AG04449 (cell line): ENCODE measurements at places on chromosomes 2 and 18.

- no peak for DNase-seq
These were observed 229.1 kb downstream of the MYCN start for GRCh38 chr2:16169381-16169960.

GRCh38 chr2:17793296-17793695, 23.0 kb upstream of the MSGN1 start:
- DNase-seq = no peak

DNA sequence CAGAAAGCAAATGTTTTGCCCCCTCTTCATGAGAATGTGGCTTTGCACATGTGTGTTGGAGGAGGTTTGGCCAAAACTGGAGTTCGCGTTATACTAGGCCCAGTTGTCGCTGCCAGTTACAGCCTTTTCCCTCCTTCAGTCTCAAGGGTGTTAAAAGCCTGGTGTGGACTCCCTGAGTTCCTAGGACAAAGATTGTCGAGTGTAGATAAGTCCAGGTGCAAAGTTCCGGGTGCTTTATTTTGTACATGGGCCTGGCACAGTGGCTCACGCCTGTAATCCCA, 542 bp upstream of the RNF103 start:
- DNase-seq = no peak

- peak; percentile 93 for DNase-seq
These were observed 12.2 kb downstream of the FHOD3 start for GRCh38 chr18:36309436-36310391.

DNA sequence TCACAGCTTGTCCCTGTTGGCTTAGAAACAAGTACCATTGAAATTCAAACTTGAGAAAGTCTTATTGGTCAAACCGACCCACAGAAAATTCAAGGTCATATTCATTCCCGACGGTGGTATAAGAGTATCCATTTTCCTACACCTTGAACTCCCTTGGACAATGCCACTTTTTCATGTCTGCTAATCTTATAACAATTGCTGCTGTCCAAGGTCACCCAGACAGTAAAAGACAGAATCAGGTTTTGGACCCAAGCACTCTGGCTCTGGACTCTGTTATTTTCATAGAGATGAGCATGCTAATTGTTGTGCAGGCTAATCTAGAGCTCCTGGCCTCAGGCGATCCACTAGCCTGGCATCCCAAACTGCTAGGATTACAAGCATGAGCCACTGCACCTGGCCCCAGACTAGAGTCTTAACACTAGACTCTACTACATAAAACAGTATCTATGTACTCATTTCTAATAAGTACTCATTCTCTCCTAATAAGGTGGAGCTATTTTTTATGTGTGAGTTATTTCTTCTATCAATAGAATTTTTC, 57.8 kb downstream of the C2orf76 start:
- no peak for DNase-seq

DNA sequence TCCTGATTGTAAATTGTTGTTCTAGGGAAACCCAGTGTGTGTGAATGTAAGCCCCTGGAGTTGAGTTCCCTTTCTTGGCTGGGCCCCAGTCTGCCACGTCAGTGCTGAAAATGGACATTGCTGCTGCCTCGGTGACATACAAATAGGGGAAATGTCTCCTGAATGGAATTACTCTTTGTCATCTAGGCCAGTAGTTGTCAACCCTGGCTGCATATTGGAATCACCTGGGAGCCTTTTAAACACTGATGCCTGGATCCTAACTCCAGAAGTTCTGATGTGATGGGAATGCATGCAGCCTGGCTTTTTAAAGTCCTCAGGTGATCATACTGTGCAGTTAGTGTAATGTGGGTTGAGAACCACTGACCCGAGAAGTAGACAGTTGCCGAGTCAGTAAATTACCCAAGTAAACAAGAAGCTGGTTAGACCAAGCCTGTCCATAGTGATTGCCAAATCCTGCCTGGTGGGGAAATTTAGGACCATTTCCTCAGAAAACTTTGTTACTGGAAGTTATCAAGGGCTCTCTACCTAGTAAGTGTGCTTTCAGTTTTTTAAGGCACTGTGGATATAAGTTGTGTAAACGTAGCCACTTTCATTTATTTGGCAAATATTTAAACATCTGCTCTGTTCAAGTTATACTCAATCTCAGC, 27.6 kb upstream of the IL1R1 start:
- no peak for DNase-seq

DNA sequence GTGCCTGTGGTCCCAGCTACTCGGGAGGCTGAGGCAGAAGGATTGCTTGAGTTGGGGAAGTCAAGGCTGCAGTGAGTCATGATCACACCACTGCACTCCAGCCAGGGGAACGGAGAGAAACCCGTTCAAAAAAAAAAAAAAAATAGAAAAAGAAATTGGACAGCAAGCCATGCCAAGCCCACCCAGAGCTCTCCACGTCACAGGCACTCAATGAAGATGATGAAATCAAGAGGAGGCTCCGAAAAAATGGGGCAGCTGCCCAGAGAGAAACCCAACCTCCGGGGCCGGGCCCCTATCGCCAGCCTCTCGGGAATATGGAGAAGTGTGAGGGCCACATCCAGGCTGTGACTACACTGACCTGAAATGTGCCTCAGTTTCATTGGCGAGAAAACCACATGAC, 40.0 kb downstream of the BIN1 start:
- DNase-seq = no peak

DNA sequence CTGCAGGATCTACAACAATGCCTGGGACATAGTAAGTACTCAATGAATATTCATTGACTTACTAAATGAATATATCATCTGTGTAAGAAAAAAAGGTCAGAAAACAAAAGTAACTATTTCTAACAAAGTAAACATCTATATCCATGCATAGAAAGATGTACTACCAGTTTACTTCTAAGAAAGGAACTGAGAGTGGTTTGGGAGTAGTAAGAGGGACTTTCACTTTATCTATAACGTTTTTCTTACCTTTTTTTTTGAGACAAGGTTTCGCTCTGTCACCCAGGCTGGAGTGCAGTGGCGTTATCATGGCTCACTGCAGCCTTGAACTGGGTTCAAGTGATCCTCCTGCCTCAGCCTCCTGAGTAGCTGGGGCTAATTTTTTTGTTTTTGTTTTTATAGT, 25.7 kb downstream of the DHX57 start:
- no peak for DNase-seq

- no peak for DNase-seq
These were observed 42.1 kb upstream of the ITSN2 start for GRCh38 chr2:24402242-24403097.

DNA sequence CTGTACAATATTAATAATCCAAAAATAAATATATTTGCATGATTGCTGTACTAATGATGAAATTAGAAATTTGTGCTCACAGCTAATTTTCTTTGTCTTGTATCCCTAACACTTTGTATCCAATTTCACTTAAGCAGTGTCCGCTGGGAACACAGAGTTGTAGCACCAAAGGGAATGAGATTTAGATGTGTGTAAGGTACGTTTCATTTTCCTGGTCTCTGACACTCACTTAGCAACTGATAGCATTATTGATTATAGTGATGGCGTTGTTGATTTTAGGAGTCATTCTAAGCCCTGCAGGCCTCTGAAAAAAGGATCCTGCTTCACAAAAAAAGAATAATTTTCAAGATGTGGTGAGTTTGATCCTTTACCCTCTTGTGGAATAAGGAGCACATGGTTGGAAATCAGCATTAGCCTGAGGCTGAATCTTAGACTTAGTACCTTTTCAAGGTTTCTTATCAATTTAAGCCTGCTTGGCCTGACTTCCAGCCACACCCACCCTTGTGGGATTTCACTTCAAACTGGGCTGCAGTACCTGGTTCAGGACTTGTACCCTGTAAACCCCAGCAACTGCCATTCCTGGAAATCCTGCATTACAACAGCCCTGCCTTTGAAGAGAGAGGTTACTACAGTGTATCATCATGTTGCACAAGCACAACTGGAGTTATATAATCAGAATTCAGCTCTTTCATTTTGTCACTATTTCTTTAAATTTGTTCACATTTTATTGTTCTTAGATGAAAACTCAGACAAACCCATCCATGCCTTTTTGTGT, 116.2 kb downstream of the RND3 start:
- no peak for DNase-seq

- DNase-seq = no peak
These were observed 477.2 kb downstream of the TRIB2 start for GRCh38 chr2:13193900-13194299.

GRCh38 chr2:64348386-64349130, 105.4 kb upstream of the LGALSL start:
- no peak for DNase-seq

DNA sequence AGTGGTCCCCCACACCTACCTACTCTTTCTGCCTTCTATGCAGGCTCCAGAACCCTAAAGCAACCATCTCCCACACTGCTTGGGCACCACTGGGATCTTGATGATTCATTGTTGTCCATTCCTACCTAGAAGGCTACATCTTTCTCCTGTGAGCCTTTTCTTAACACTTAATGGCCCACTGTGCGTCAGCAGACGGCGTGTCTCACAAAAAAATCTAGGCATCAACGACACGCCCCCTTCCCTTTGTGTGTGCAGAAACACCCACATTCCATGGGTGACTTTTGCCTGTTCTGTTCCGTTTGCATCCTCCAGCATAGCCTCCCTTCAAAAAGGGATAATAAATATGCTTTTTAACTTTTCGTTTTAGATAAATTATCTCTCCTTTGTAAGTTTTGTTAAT, 99.7 kb upstream of the CYRIA start:
- DNase-seq = no peak

GRCh38 chr2:207763303-207763917, 6.3 kb downstream of the FZD5 start:
- DNase-seq = no peak

- DNase-seq = no peak
These were observed 143.0 kb downstream of the RAD51AP2 start for GRCh38 chr2:17375262-17375661.

DNA sequence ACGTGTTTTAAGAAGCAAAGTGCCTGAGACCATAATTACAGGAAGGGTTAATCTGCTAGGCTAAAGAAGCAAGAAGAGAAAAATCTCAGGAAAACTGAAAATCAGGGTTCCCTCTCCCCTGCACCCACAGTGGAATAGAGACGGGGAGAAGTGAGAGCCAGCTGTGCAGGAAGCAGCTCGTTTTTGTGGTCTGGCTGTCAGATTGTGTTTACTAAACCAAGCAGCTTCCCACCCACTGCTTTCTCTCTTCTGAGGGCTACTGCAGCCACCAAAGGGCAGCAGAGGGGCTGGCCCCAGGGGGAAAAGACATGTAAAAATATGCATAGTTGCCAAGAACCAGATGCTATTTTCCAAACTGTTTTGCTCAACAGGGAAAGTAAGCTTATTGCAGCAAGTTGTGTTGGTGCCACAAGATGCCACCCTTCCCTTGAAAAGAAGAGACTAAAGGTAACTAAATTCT, 72.6 kb upstream of the THUMPD2 start:
- peak; percentile 21 for DNase-seq

DNA sequence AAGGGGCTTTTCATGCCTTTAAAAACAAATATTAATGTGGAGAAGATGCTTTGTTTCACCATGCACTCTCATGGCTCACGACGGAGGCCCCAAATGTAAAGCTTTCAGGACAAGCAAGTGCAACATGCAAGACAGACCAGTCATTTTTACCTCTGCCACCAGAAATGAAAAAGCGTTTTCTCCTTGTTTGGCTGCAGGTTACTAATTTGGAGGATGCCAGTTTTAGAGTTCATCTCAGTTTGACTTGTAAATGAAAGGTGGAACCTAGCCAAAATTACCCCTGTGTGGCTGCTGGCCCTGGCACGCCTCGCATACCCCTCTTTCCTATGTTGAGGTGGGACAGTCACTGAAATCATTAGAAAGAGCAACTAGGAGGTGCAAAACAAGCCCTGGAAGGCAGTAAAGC, 138.6 kb downstream of the BCL2 start:
- DNase-seq = no peak

DNA sequence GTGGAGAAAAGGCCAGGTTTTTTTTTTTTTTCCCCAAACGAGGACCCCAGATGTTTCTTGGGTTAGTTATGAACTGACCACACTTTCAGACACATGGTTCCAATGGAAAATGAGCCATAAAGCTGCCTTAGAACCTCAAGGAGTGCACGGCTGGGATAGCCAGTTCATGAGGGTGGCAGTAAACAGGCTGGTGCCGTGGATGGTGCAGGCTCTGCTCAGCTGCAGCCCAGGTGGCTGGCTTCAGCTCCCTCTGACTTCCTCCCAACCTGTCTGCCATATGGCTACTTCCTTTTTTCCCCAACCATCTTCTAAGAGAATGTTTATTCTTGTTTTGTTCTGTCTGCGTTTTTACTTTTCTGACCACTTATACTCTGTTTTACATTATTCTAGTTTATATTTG, 109.8 kb upstream of the LMAN1 start:
- no peak for DNase-seq

- no peak for DNase-seq
These were observed 1.2 kb downstream of the SAP130 start for GRCh38 chr2:128026448-128027277.

GRCh38 chr2:151261977-151262291, 271 bp upstream of the RBM43 start:
- no peak for DNase-seq

- no peak for DNase-seq
These were observed 27.6 kb upstream of the KYNU start for GRCh38 chr2:142849820-142850219.

DNA sequence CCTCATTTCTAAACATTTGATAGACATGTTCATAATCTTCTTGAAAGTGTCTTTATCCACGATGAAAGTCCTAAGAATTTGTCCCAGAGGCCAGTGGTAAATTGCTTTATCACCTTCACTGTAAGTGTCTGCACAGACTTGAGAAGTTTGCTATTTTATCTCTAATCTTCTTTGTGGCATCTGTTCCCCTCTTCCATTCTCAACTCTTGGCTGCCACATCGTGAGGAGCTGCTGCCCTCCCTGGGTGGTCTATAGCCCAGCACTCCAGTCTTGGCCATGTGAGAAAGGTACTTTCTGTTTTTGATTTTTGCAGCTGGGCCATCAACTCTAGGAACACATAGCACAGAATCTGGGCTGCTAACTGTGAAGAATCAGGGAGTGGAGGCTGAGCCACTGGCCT, 45.5 kb downstream of the SLC14A2 start:
- DNase-seq = no peak

DNA sequence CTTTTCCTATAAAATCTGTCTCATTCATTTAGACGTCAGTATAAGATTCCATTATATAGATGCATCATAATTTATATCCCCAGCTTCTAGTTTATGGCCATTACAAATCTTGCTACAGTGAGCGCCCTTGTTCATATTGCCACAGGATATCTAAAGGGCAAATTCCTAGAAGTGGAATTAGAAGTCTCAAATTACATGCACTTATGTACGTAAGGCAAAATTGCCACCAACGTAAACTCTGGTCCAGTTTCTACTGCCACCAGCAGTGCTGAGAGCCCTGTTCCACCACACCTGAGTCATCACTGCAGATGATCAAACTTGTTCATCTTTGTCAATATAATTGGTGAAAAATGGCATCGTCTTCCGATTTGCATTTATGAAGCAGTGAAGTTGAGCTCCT, 90.9 kb upstream of the ID2 start:
- no peak for DNase-seq

GRCh38 chr2:130823171-130823885, 13.4 kb upstream of the ARHGEF4 start:
- DNase-seq = no peak

- no peak for DNase-seq
These were observed 146.3 kb downstream of the ATL2 start for GRCh38 chr2:38230756-38231155.

- no peak for DNase-seq
These were observed 7.6 kb upstream of the PRKCE start for GRCh38 chr2:45643543-45644542.
